ENCODE measurements at places on chromosomes 1 and 21.
A peak's percentile ranks its signal among the peaks of the same experiment; 100 is the strongest.

- DNase-seq, result peak; percentile 89
Measured at GRCh38 chr1:26692793-26693490, 2.9 kb upstream of the ARID1A start.

DNA sequence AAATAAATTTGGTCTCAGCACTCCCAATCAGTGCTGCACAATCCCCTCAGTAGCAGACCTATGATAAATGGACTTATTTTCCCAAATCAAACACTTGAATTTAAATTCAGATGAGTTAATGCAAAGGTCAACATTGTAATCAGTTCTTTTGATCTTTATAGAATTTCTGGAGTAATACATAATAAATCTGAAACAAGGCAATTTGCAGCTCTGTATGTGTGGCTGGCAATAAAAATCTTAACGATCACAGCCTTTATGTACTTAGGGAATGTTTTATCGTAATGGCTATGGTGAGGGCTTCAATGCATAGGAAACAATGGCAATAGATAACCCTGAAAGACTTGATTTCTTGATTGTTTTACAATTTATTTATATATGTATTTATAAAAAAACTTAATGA, 91.4 kb downstream of the GPATCH2 start:
- no peak for DNase-seq

DNA sequence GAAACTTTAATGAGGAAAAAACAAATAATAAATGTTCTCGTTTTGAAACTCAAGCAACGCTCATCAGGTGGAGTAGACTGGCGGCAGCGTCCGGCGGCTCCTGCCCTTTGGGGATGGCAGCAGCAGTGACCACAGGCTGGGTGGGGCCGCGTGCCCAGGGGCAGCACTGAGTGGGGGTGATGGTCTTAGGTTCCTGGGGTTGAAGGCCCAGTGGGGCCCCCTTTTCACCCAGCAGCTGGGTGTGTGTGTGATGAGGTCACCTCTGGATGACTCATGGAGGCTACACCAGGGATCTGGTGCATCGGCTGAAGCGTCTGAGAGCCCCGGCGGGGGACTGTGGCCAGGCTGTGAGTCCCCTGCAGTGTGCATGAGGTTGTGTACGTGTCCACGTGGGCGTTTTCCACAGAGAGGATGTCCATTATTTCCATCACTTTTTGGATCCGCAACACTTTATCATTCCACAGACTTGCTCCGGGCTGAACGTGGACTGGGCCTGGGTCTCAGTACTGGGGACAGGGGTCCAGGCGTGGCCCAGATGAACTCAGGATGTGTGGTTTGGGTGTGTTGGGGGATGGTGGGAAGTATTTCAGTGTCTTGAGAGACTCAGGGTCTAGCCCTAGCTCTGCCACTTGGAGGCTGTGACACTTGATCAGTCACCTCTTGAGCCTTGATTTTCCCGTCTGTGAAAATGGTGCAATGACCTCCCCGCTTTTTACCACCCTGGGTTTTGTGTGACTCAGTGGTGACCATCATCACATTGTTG, 25.6 kb downstream of the LDLRAP1 start:
- DNase-seq, result no peak

- peak; percentile 91 for DNase-seq
Measured at GRCh38 chr1:44807364-44808062, 362 bp upstream of the DYNLT4 start.

DNA sequence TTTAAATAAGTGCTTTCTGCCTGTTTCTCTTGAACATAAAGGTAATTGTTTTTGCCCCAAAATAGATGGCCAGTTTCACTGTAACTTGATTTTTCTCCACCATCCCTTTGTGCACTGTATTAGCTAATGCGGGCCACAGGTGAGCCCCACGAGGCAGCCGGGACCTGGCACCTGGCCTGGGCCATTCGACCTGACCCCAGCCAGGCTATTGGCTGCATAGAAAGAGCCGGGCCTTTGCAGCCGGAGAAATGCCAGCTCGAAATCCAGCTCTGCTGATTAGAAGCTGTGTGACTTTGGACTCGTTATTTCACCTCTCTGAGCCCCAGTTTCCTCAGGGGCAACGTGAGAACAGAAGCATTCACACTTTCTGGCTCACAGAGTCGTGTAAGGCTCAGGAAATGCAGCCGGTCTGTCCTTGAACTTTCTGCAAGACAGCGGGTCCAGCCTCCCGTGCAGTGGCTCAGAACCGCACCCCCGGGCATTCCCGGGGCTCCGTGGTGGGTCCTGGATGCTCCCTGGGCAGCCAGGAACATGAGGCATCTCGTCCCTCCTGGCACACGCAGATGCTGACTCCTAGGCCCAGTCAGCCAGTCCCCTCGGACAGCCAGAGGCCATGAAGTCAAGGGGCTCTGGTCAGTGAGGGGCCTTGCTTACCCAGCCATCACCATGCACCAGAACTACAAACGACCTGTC, 37.4 kb upstream of the ACTRT2 start:
- DNase-seq, result no peak

- DNase-seq, result no peak
Measured at GRCh38 chr1:20682571-20683236, 21.5 kb upstream of the DDOST start.

- no peak for DNase-seq
Measured at GRCh38 chr1:84524590-84524989, 18.2 kb upstream of the GNG5 start.
